ENCODE measurements at places on chromosomes 7 and 10. TPM values are rescaled to one million over a fixed set of nuclear protein-coding genes. Genes with fewer than 3 reads are reported as not detected.

MSMB gene
- total RNA-seq, result not detected

CUBN gene
- total RNA-seq, result 5.1 TPM

PTPN20 gene
- 1.4 TPM for total RNA-seq

CYTH3 gene
- 14.4 TPM for total RNA-seq

HOXA7 gene
- total RNA-seq, result 3.6 TPM

AVL9 gene
- 40.9 TPM for total RNA-seq

ZNF107 gene
- total RNA-seq, result 19.4 TPM

UNC5B gene
- 13.4 TPM for total RNA-seq

CNTNAP2 gene
- 1.2 TPM for total RNA-seq

KCNIP2 gene
- total RNA-seq, result 7.1 TPM

CTTNBP2 gene
- 9.7 TPM for total RNA-seq

DGKB gene
- total RNA-seq, result 0.26 TPM

GRCh38 chr10:79353726-79354125 is 6.5 kb downstream of the PPIF start:
- DNase-seq, result no peak
- H3K36me3 ChIP-seq, result peaks cover 89% of the 10 kb centered on the region
- no peaks in the 10 kb centered on the region for H3K27me3 ChIP-seq
- peaks cover 88% of the 10 kb centered on the region for H3K4me1 ChIP-seq
- H3K27ac ChIP-seq, result no peak overlapping the region

DNA sequence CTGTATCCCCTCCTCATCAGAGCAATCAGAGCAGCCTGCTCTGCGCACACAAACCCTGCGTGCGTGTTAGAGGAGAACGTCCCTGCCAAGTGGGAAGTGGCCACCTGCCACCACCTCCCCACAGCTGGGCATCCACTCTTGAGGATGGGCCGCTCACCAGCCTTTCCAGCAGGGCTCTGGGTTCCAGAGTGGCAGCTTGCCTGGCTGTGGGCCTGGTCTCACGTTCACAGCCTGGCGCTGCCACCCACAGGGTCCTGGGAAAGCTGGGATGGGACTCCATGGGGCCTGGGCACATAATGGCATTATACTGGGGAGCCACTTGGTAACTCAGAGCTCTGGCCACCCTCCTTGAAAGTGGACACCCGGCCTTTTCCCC is 151.1 kb upstream of the PPP2R2D start:
- peaks cover 70% of the 10 kb centered on the region for H3K27me3 ChIP-seq
- H3K4me3 ChIP-seq, result no peak overlapping the region
- no peaks in the 10 kb centered on the region for H3K36me3 ChIP-seq
- no peak overlapping the region for H3K27ac ChIP-seq
- no peaks in the 10 kb centered on the region for H3K4me1 ChIP-seq
- DNase-seq, result no peak

DNA sequence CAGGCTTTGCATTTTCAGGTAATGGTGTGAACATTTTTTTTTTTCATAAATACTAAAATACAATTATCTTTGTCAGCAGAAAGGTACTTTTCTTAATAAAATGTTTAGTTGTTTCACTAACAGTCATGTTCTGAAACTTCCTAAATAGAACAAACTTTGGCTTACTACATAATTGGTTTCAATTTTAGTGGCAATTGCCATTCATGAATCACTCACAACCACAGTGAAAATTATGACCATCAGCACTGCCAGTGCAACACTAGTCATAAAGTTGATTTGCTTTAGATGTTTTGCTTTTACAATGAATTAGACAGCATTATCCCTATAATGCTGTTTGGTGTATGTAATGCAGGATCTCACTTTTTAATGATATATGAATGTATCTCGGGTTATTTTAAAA is 297.6 kb upstream of the PLXDC2 start:
- H3K27me3 ChIP-seq, result no peaks in the 10 kb centered on the region
- no peak overlapping the region for H3K27ac ChIP-seq
- no peaks in the 10 kb centered on the region for H3K4me1 ChIP-seq
- no peaks in the 10 kb centered on the region for H3K36me3 ChIP-seq
- no peak for DNase-seq
- no peak overlapping the region for H3K4me3 ChIP-seq

DNA sequence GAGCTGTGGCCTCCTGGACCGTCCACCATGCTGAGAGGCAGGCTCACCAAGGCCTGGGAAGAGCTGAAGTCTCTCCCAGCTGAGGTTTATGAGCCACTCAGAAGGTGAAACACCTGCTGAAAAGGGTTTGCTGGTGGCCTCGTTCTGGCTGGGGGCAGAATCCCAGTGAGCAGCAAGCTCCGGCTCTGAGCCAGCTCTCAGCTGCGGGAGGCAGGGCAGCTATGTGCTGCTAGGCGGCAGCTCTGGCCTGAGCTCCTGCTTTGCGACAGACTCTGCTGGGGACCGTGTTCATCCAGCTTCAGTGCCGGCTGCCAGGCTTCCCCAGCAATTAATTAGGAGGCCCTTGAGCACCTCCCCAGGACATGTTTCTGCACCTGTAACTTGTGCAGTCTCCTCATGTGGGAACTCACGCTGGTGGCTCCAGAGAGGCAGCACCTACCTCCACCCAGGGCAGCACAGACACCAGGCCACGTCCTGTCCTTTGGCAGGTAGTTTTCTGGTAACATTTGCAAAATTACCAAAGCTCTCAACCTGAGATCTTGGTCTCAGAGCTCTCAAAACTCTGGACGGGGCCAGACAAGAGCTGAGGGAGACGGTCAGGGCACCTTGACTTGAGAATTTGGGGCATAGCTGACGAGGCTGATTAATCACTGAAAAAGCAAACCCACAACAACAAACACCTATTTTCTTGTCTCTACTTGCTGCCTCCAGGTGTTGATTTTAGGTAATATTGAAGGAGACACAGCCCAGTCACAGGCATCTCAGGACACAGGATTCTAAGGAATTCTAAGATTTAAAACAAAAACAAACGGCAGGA is 185.0 kb downstream of the TCERG1L start:
- no peak overlapping the region for H3K4me3 ChIP-seq
- H3K27ac ChIP-seq, result no peak overlapping the region
- H3K4me1 ChIP-seq, result peaks cover 7% of the 10 kb centered on the region
- H3K27me3 ChIP-seq, result no peaks in the 10 kb centered on the region

- H3K27ac ChIP-seq, result no peak overlapping the region
- peaks cover 13% of the 10 kb centered on the region for H3K4me1 ChIP-seq
- H3K4me3 ChIP-seq, result no peak overlapping the region
- no peaks in the 10 kb centered on the region for H3K36me3 ChIP-seq
- H3K27me3 ChIP-seq, result no peaks in the 10 kb centered on the region
Observed at GRCh38 chr10:110915035-110915434, 3.9 kb downstream of the BBIP1 start.

GRCh38 chr10:18610517-18610916 is 40.9 kb downstream of the NSUN6 start:
- no peak for DNase-seq
- H3K36me3 ChIP-seq, result no peaks in the 10 kb centered on the region
- no peaks in the 10 kb centered on the region for H3K27me3 ChIP-seq

GRCh38 chr10:46515793-46516192 is 40.7 kb downstream of the GPRIN2 start:
- H3K27me3 ChIP-seq, result no peaks in the 10 kb centered on the region
- H3K27ac ChIP-seq, result no peak overlapping the region
- peak; percentile 72 for DNase-seq
- no peak overlapping the region for H3K4me3 ChIP-seq
- no peaks in the 10 kb centered on the region for H3K4me1 ChIP-seq

- no peak overlapping the region for H3K4me3 ChIP-seq
- no peaks in the 10 kb centered on the region for H3K27me3 ChIP-seq
- no peaks in the 10 kb centered on the region for H3K36me3 ChIP-seq
- H3K27ac ChIP-seq, result no peak overlapping the region
- DNase-seq, result no peak
- H3K4me1 ChIP-seq, result no peaks in the 10 kb centered on the region
Observed at GRCh38 chr7:42057331-42057730, 179.7 kb downstream of the GLI3 start.

- no peaks in the 10 kb centered on the region for H3K36me3 ChIP-seq
- no peak for DNase-seq
- H3K27me3 ChIP-seq, result peaks cover 4% of the 10 kb centered on the region
- no peak overlapping the region for H3K4me3 ChIP-seq
- H3K27ac ChIP-seq, result no peak overlapping the region
Observed at GRCh38 chr7:43550427-43550826, 32.5 kb upstream of the STK17A start.

DNA sequence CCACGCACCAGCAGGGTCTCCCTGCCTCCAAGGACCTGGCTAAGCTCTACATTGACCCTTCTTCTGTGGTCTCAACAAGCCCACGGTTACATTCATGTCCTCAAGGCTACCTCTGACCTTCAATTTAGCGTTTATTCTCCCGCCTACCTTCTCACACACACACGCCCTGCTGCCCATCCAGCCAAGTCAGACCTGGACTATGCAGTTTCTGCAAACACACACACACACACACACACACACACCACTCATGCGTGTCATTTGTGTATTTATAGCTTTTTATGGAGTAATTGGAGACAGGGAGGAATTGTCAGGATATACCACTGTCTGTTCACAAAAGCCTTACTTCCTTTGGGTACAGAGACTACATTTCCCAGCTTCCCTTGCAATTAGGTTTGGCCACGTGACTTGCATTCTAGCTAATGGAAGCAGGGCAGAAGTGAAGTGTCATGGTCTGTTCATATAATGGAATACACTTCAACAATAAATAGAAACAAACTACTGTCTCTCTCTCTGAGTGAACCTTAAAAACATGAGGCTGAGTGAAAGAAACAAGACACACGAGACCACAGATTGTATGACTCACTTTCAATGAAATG is 53.8 kb upstream of the CPXM2 start:
- H3K4me1 ChIP-seq, result no peaks in the 10 kb centered on the region
- H3K27me3 ChIP-seq, result peaks cover 6% of the 10 kb centered on the region
- H3K27ac ChIP-seq, result no peak overlapping the region
- H3K36me3 ChIP-seq, result no peaks in the 10 kb centered on the region
- no peak for DNase-seq

DNA sequence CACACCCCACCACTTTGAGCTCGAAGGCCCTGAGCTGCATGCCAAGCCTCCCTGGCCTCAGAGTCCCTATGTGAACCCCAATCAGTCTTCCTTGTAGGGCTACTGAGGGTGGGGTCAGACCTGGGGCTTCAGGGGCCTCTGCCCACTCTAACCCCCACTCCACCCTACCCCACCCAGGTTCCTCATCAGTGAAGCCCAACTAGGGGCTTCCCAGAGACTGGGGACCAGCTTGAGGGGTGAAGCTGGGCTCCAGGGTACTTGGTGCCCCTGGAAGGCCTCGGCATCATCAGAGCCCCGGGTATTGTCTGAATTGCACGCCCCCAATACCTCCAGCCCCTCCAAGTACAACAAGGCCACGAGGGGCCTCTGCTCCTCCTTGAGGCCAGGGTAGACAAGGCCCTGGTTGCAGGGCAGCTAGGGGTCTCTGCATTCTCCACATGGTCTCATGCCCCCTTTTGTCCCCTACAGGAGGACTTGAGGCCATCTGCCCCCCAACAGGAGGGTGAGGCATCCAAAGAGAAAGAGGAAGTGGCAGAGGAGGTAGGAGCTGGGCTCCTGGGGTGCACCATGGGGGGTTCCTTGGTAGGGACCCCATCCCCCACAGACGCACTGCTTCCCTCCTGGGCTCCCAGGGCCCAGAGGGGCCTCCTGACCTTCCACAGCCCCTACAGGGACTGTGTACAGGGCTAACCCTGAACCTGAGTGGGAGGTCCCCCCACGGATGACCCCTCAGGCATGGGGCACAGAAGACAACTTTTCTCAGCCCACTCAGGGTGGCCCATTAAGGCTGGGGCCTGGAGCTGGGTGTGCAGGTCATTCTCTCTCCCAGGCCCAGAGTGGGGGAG is 4.0 kb downstream of the SNCG start:
- peaks cover 62% of the 10 kb centered on the region for H3K4me1 ChIP-seq
- no peak overlapping the region for H3K27ac ChIP-seq
- peak; percentile 59 for DNase-seq

DNA sequence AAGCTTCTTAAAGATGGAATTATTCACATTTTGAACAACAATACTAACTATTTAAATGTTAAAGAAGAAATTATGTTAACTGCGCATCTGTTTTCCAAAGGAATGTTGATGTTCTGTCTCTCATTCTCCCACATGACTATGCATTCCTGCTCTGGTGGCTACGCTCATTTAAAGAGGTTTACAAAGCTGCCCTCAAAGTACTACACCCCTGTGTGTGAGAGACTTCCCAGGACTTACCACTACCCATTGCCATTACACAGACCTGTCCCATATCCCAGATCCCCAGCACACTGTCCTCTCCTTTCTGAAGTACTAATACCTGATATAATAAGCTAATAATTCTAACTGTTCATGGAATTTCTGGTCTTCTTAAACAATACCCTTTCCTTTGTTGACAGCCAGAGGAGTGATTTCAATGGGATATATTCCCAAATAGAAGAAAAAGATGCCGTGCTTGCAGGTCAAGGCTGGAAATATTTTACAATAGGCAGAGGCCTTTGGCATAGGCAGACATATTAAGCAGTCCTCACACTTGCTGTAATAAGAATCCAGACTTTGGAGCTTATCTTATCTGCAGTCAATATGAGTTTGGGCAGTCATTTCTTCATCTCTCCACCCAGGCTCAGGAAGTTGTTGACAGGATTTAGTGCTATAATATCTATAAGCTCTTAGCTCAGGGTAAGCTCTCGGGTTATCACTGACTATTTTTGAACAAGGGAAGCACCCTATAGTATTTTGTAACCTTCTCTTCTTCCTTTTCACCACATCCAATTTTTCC is 12.2 kb downstream of the LIPF start:
- no peaks in the 10 kb centered on the region for H3K36me3 ChIP-seq
- no peaks in the 10 kb centered on the region for H3K4me1 ChIP-seq
- DNase-seq, result no peak
- no peak overlapping the region for H3K27ac ChIP-seq
- no peak overlapping the region for H3K4me3 ChIP-seq

DNA sequence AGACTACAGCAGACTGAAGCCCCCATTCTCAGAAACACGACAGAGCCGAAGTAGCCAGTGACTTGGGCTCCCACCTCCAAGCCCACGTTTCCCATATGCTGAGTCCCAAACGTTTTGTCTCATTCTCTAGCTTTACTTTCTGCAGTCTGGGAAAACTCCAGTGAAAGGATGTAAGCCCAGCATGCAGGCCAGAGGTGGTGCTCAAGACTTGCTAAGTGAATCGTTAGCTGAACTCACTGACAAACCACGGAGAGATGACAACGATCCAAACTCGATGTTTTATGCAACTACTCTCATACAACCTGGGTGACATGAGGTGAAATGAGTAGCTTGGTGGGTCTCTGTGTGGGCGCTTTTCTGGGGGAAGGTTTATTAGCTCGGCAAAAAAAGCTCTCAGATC is 731.8 kb downstream of the SUGCT start:
- no peaks in the 10 kb centered on the region for H3K4me1 ChIP-seq
- H3K4me3 ChIP-seq, result no peak overlapping the region
- no peaks in the 10 kb centered on the region for H3K36me3 ChIP-seq
- H3K27ac ChIP-seq, result no peak overlapping the region
- H3K27me3 ChIP-seq, result no peaks in the 10 kb centered on the region
